ENCODE measurements at places on chromosomes 13 and 19.

GRCh38 chr19:55246462-55247451 is 12.1 kb downstream of the PPP6R1 start:
- no peak for DNase-seq

GRCh38 chr13:19590423-19590822 is 29.1 kb upstream of the TPTE2 start:
- DNase-seq, result no peak

GRCh38 chr19:53612762-53613526 is 18.9 kb upstream of the DPRX start:
- DNase-seq, result no peak

DNA sequence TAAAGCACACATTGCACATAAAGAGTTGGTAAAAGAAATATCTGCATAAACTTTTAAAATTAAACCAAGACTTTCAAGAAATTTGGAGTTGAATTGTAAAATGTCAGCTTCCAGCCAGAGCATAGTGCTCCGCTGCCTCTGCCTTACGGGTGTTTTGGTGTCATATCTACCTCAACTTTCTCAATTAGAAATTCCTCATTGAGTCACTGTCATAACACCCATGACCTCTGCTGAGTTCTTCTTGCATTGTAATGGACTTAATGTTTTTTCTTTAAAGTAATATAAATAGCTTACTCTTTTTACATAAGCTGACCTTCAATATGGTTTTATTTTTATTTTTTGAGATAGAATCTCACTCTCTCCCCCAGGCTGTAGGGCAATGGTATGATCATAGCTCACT is 551.0 kb upstream of the NBEA start:
- DNase-seq, result no peak

DNA sequence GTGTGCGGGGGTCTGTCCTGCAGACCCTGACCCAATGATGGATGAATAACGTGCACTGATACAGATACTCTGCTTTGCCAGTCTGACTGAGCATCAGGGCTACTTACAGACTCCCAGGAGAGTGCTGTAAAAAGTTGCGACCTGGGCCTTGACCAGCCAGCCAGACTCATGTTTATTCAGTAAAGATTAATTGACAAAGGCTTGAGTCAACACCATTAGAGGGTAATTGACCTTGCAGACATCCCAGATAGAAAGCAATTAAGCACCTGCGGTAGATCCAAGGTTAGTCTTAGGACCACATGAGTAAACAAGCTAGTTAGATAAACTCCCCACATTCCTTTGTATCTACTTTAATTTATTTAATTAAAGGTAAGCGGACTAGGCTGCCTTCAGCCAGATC is 10.4 kb downstream of the NUDT19 start:
- DNase-seq, result no peak

DNA sequence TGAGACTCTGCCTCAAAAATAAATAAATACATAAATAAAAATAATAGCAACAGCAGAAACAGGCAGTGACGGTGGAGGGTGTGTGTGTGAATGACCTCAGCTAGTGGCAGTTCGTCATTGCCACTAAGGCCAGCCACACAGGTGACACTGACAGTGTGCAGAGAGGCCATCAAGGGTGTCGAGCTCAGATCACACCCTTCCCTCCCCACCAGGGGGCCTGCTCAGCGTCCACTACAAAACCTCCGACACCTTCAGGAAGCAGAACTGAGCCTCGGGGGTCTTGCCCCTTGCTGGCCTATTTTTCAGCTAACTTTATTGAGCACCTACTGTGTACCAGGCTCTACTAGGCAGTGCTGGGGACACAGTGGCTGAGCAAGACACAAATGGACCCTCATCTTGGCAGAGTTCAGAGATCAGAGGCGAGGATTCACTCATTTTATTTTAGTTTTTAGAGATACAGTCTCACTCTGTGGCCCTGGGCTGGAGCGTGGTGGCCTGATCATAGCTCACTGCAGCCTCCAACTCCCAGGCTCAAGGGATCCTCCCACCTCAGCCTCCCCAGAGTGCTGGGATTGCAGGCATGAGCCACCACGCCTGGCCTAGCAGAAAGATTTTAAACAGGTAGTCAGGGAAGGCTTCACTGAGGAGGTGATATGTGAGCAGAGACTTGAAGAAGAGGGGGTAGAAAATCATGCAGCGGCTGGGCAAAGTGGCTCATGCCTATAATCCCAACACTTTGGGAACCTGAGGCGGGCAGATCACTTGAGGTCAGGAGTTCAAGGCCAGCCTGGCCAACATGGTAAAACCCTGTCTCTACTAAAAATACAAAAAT is 30.3 kb upstream of the SEMA6B start:
- DNase-seq, result no peak

DNA sequence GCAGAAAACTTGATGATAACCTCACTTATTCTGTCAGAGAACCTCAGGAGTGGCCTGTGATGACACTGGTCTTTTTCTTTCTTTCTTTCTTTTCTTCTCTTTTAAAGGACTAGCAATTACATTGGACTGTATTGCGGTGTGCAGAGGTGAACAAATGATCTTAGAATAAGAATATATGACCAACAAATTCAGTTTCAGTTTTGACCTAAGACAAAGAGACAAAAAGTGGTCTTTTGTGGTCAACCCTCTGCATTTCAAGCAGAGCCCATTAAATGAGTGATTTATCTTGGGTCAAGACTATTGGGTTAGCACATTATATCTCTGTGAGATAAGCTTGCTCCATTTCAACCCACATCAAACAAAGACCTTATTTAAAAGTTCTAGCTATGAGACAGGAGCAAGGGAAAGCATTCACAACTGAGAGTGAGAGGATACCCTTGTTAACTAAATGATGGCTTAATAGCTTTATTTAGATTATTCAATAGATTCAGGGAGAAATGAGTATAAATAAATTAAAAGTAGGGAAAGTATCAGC is 644.4 kb downstream of the PCDH9 start:
- DNase-seq, result no peak

DNA sequence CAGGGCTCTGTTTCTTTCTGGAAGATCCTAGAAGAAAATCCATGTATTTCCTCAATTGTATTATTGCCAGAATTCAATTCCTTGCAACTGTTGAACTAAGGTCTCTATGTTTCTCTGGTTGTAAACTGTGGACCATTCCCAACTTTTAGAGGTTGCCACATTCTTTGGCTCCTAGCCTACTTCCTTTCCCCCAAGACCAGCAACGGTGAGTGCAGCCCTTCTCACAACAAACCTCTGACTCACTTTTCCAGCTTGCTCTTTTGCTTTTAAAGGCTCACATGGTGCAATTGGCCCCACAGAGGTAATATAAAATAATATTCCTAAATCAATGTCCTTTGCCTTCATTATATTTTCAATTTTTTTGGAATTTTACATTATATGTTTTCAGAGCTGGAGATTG is 371.3 kb downstream of the SLITRK5 start:
- DNase-seq, result no peak

DNA sequence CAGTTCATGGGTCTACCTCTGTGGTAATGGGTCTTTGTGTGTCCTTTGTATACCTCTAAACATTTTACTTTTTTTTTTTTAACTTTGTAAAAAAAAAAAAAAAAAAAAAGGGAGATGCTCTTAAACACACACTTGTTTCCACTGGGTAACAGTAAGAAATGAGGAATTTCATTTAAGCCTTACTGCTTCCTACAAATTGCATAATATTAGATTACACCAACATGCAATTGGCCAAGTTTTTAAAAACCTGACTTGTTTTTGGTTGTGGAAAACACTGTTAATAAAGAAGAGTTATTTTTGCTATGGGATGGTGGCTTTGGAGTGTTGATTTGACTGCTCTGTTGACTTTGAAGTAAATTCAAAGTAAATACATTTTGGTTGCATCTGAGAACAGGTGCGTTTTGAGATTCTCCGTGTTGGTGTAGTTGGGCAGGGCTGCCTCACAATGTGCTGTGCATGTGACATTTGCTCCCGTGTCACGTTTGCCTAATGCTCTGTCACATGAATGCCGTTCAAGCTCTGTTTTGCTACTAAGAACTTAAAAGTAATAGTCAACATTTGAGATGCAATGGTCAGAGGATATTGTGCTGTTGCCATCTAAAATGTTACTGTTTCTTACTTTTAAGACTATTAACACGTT is 202.4 kb downstream of the LMO7 start:
- DNase-seq, result no peak

GRCh38 chr13:83333614-83334388 is 548.5 kb downstream of the SLITRK1 start:
- no peak for DNase-seq

- DNase-seq, result no peak
Measured at GRCh38 chr19:556611-557382, 12.9 kb downstream of the GZMM start.

- no peak for DNase-seq
Measured at GRCh38 chr13:34853161-34853560, 88.9 kb upstream of the NBEA start.

GRCh38 chr13:92719868-92720267 is 506.7 kb upstream of the GPC6 start:
- no peak for DNase-seq

- DNase-seq, result no peak
Measured at GRCh38 chr13:40187841-40188591, 478.4 kb downstream of the FOXO1 start.

- DNase-seq, result no peak
Measured at GRCh38 chr13:30400376-30400775, 21.9 kb upstream of the UBE2L5 start.

DNA sequence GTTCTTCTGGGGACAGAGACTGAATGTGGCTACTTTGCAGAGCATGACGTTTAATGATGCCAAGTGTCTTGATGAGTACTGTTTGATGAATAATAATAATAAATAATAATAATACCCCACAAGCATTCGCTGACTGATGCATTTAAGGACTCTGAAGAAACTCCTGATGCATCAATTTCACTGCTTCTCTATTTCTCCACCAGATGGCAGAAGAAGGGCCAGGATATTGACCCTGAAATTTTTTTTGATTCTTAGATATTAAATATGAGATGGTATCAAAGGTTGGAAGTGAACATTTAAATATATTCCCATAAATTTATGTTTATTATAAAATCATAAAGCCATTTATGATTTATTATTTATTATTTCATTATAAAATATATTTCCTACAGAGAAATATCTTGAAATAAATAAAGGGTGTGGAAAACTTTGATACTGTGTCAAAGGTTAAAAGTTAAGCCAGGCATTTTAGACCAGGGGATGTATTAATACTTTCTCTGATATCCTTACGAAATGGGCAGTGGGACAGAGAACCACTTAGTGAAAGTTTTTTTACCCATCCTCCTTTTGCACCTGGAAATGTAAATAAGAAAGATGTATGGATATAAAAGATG is 170.9 kb downstream of the LACC1 start:
- no peak for DNase-seq

DNA sequence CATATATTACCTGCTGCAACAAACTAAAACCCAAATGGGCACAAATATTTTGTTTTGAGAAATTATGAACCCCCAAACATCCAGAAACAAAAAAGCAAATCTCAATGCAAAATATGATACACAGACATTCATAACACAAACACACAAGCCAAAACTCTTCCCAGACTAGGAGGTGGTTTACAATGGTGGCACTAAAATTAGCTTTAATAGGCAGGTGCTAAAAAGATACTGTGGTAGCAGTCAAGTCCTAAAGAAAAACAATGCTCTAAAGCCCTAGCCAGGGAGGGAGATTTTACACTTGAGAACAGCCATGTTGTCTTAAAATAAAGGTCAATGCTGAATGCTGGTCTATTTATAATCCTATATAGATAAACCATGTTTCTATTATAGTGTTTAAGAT is 65.0 kb downstream of the DOCK9 start:
- no peak for DNase-seq

DNA sequence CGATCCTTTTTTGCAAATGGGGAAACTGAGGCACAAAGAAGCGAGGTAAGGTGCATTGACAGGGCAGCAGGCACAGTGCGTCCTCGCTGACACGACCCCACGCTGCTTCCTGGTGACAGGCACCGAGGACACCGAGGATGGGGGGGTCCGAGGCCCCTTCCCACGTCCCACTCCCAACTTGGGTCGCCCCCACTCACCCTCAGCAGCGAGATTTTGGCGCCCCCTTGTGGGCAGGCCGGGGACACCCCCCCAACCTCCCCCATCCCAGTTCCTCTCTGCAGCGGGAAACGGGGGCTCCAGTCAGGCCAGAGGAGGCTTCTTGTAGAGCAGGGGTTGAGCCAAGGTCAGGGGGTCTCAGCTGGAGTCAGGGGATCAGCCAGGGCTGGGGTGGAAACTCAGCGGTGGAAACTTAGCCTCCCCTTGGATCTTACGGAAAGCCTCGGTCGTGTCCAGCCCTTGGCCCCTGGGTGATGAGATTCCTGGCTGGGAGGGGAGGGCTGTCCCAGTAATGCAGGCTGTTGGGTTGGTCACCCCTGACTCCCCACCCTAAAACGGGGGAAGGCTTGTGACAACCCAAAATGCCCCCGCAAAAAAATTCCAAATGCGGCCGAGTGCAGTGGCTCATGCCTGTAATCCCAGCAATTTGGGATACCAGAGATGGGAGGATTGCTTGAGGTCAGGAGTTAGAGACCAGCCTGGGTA is 8.2 kb downstream of the SMIM24 start:
- DNase-seq, result no peak

DNA sequence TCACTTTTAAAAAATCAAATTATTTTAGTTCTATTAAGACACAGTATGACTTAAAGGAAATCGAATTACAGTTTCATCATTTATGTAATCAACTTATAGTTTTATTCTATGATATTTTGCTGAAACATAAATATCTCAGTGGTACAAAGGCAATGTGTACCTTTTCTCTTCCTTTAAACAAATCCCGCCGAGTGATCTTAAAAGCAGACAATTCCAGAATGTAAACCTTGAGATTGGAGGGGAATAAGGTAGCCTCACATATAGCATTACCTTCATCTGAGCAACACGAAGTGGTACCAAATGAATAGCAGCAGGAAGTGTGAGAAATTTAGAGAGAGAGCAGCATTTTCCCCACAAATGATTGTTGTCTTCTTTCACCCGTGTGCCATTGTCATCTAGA is 842.2 kb upstream of the GPC6 start:
- DNase-seq, result no peak

- DNase-seq, result no peak
Measured at GRCh38 chr19:15641901-15642491, 1.3 kb downstream of the CYP4F3 start.

- peak; percentile 99 for DNase-seq
Measured at GRCh38 chr13:30690282-30691188, 44.8 kb upstream of the ALOX5AP start.

DNA sequence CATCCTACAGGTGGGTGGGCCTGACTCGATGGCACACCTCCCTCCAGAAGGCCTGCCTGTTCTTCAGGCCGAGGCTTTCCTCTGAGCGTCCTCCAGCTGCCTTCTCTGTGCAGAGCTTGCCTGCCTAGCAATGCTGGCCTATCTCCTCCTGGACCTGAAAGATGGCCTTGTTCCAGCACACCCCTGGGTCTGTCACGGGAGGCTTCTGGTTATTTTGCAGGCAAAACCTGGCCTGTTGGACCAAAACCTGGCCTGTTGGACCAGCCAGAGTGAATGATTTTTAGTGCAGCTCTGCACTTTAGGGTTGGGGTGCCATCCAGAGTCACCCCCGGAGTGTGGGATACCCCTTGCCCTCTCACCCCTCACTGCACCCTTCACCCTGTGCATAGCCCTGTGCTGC is 128.4 kb downstream of the KATNAL1 start:
- DNase-seq, result no peak

Measured in AG04450 (cell line).